Activated CD8-positive, alpha-beta memory T cell treated with anti-CD3 and anti-CD28 coated beads for 24 hours (primary cell): ENCODE measurements at places on chromosomes 3 and 15.

DNA sequence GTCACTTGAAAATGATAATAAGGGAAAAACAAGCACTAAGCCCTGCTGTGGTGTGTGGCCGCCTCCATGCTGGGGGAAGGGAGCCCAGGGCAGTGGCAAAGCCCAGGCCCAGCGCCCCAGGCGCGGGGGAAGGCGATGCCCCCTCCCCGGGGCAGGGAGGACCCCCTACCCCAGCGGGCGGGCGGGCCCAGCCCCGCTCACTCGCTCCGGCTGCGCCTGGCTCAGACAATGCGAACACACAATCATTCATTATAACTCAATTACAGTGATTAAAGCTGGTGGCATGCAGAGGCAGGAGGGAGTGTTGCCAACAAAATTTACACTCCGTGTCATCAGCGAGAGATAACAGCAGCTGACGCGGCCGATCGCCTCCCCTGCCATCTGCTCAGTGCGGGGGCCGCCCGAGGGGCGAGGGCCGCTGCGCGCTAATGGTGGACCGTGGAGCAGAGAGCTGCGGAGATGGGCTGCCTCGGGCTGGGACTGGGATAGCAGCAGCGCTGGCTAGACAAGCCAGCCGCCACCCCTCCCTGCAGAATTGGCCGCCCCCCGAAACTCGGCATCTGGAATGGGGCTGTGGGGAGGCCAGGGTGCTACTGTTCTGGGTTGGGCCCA, 64.1 kb downstream of the TLE3 start:
- no peak for DNase-seq

DNA sequence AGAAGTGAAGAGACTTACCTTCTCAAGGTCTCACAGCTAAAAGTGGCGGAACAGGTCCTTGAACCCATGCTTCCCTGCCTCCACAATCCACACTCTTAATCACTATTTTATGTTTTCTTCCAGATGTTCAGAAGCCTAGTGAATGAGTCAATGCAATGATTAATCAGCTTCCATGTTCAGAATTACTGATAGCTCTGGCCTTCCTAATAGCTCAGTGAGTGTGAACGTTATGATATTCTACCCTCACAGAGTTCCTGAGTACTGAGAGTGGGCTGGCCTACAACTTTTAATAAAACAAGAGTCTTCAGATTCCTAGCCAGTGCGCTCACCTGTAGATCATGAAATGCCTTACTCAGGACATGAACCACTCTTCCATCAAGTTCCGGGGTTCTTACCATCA, 443.0 kb upstream of the ADAMTS9 start:
- DNase-seq: no peak

- no peak for DNase-seq
Observed at GRCh38 chr3:108202834-108203233, 19.4 kb downstream of the IFT57 start.

DNA sequence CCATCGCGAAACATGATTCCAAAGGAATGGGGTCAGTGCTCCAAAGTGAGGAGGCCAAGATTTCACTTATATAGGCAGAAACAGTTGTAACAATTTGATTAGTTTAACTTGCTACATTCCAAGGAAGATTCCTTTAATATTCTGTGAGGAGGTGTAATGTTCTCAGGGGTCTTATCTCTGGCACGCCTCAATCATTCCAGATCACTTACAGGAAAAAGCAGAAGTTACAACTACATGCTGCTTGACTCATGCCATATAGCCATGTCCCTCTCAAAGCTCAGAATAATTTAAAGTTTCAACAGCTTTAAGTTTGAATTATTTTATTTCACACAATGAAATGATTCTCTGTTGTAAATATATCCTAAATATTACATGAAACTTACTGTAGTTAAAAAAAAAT, 3.5 kb upstream of the FYTTD1 start:
- DNase-seq: no peak

- no peak for DNase-seq
Observed at GRCh38 chr15:52057996-52058395, 39.0 kb downstream of the MAPK6 start.

GRCh38 chr3:186826410-186826975, 16.0 kb upstream of the ADIPOQ start:
- peak; percentile 69 for DNase-seq

GRCh38 chr3:171374260-171374659, 85.9 kb downstream of the TNIK start:
- DNase-seq: no peak
